Mammary epithelial cell (primary cell): ENCODE measurements at places on chromosomes 11 and 22.

DNA sequence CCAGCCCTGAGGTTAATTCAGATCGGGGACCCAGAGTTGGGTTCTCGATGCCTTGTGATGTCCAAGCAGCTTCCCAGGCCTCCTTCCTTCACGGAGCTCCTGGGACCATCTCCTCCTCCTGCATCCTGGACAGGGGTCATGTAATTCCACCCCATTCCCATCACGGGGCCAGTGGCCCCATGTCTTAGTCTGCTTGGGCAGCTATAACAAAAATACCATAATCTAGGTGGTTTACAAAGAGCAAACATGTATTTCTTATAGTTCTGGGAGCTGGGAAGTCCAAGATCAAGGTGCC is 41.7 kb upstream of the PRDM11 start:
- no peak for DNase-seq

GRCh38 chr11:40235841-40236240 is 1223.6 kb downstream of the LRRC4C start:
- no peak for DNase-seq

GRCh38 chr11:44542372-44542771 is 23.1 kb upstream of the CD82 start:
- no peak for DNase-seq

- DNase-seq = no peak
These were observed 385 bp upstream of the SCO2 start for GRCh38 chr22:50525858-50526107.

GRCh38 chr22:30332551-30332950 is 5.8 kb upstream of the TBC1D10A start:
- DNase-seq = no peak

GRCh38 chr11:44652901-44653644 is 73.7 kb upstream of the TSPAN18 start:
- DNase-seq = no peak

DNA sequence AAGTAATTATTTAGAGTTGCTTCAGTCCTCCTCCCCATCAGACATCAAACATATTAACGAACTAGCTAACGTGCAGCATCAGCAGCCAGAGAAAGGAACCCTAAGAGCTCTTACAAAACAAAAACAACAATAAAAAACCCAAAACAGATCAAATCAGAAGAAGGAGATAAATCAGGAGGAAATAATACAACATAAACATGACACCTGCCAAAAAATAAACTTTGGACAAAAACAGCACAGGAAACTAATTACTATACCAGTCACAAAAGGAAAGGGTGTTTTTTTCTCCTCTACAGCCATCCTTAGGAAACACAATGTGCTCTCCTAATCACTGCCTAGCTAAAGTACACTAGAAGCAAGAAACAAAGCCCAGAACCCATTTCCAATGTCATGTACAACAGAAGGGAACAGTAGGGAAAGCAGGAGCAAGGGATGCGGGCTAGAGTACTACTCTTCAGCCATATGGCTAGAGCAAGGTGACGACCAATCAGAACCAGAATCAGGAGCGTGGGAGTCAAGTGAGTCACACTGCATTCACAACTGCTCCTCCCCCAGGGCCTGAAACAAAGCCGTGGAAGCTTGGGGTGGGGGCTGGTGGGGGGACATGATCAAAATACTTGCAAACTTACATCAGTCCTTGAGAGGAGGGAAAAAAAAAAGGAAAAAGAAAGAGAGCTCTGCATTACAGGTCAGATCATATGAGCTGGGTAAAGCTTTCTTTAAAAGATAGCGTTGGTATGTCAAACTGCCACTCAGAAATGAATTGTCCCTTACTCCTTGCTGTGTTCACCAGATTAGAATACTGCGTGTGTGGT is 60.4 kb downstream of the LARGE2 start:
- DNase-seq = peak; percentile 62

- DNase-seq = no peak
These were observed 32.3 kb upstream of the TSPAN18 start for GRCh38 chr11:44694443-44694842.

DNA sequence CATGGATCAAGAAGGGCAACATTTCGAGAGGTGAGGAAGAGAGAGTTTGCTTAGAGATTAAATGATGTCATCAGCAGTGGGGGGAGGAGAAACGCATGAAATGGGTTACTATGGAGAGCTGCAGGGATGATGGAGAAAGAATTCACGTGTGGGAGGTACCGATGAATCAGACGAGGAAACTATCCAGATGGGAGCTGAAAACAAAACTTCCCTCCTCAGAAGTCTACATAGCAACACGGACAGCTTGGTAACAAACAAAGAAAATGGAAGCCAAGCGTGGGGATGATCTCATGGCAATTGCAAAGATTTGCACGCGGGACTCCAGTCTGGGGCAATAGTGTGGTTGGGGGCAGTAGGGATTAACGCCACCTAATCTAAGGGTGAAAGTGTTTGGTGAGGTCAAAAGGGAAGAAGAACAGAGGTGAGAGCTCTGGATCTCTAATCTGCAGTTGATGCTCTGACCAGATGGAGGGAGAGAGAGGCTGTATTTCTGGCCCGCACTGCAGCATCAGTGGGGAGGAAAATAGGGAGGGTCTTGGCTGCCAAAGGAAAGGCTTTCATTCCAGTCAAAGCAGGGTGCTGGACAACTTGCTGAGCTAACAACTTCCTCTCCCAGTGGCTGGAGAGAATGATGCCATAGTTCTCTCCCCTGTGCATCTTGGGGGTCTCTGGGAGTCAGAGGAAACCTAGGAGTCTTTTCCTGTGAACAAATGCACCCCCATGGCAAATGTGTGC is 43.4 kb upstream of the CSNK2A3 start:
- DNase-seq = peak; percentile 88

- peak; percentile 57 for DNase-seq
These were observed at the start of gene C11orf68 for GRCh38 chr11:65918211-65919140. Gene C11orf68 (minus strand): TSS chr11:65919062. CDS start chr11:65919031, 31 bp downstream.

DNA sequence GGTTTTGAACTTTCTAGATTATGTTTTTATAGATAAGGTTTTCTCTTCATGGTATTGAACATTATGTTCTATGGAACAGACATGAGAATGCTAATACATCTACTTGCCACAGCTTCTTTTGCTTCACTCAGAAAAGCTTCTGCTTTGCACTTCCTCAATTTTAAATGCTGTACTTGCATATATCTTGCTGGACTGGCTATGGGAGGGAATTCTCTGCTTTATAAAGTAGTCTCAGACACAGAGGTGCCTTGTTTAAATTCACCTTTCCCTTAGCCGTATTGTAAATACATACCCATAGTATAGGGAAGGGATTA is 173.9 kb downstream of the DDX10 start:
- DNase-seq = no peak

GRCh38 chr11:128532016-128532571 is 55.3 kb downstream of the ETS1 start:
- peak; percentile 43 for DNase-seq

DNA sequence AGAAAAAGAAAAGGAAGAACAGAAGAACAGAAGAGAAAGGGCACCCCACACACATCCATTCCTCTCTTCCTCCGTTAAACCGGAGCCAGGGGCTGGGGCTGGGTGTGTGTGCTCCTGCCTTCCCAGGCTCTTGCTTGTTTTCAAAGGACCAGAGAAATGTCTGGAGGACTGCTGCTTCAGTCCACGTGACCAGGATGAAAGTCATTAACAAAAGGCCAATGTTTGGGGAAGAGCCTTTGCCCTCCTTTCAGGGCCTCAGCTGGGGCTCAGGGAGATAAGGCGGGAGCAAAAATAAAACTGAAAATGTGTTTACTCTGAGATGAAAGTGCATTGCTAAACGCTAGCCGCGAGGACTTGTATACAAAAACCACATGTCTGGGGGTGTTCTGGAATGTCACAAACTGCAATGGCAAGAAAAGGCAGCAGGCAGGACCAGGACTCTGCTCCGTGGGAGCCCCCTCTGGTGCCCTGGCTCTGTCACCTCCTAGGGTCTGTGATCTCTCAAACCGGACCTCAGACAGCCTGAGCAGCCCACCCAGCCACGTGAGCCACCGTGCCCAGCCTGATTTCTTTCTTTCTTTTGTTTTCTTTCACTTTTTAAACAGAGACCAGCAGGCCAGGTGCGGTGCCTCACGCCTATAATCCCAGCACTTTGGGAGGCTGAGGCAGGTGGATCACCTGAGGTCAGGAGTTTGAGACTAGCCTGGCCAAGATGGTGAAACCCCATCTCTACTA is 31.6 kb upstream of the MYH9 start:
- no peak for DNase-seq

- peak; percentile 79 for DNase-seq
These were observed 76.0 kb upstream of the GRK3 start for GRCh38 chr22:25488244-25489020.

- DNase-seq = no peak
These were observed 144.2 kb upstream of the SPON1 start for GRCh38 chr11:13818325-13818724.

GRCh38 chr11:101786916-101787315 is 127.9 kb upstream of the CEP126 start:
- no peak for DNase-seq

DNA sequence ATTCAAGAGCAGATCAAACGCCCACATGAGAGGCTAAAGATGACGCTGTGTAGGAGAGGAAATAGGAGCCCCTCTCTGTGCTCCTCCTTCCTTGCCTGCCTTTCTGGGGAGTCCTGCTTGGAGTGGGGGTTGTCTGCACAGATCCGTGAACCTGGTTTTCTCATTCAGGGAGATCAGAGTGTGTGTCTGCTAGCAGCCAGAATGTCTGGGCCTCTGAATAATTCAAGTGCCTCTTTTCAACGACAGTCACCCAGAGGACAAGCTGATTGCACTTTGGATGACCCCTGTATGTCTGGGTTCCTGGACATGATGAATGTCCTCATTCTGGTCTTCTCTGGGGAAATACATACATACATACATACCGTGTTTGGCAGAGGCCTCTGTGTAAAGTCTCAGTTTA is 592.5 kb upstream of the B3GAT1 start:
- no peak for DNase-seq

DNA sequence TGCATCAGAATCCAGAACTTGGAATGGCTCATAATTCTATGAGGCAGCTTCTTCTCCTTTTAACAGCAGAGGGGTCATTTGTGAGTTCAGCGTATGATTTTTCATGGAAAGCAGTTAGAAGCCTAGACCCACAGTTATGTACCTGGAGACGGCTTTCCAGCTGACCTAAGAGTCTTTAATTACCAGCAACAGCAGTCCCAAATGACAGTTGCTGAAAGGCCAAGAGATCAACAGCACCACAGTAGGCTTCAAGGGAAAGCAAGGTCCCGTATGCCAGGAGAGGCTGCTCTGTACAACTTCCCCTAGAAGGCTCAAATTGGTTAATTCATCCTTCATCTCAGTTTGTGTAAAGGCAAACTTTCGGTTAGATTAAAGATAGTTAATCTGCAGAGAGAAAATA is 363.0 kb downstream of the SOX6 start:
- no peak for DNase-seq

DNA sequence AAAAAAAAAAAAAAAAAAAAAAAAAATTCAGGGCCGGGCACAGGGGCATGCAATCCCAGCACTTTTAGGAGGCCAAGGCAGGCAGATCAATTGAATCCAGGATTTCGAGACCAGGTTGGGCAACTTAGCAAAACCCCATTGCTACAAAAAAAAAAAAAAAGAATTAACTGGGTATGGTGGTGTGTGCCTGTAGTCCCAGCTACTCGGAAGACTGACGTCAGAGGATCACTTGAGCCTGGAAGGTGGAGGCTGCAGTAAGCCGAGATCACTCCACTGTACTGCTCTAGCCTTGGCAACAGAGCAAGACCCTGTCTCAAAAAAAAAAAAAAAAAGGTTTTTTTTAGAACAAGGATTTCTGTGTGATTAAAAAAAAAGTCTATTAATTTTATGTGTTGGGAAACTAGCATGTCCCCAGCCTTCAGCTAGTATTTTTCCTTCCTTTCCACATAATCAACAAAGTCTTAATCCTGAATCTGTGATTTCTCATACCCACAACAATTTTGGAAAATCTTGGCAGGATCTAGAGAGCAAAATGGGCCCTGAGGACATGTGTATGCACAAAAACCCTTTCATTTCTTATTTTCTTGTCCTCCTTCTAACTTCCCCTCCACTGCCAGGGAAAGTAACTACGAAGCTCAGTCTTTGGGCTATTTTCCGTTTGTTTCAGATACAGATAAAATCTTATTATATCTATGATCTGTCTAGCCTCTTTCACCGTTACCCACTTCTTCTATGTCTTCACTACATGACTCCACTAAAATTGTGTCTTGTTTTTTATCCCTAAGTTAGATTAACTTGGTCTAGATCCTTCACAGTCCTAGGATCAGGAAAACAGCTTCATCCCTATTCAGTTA is 5.7 kb upstream of the AMBRA1 start:
- DNase-seq = no peak

GRCh38 chr11:94855666-94856065 is 87.5 kb downstream of the AMOTL1 start:
- DNase-seq = no peak

- no peak for DNase-seq
These were observed 516.9 kb downstream of the TBC1D22A start for GRCh38 chr22:47279337-47279736.

DNA sequence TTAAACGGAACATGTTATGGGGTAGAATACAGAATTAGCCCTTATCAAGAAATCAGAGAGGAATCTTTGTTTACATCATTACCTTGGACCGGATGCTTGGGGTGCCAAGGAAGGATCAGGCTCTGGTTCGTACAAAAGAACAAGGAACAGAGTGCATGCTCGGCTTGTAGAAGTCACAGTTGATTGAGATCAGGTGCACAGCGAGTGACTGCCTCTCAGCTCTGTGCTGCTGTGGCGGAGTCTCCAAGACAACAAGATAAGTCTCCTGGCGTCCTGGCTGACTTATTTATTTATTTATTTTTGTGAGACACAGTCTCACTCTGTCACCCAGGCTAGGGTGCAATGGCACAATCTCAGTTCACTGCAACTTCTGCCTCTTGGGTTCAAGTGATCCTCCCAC is 31.8 kb downstream of the GLB1L2 start:
- no peak for DNase-seq

DNA sequence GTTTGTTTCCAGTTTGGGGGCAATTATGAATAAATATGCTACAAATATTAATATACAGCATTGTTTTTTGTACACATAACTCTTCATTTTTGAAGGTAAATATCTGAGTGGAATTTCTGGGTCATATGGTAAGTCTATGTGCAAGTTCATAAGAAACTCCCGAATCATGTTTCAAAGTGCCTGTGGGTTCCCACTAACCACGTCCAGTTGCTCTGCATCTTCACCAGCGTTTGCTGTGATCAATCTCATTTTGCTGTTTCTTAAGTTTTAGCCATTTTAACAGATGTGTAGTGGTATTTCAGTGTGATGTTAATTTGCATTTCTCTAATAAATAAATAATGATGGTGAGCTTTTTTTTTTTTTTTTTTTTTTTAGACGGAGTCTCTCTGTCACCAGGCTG is 14.2 kb upstream of the CSRP3 start:
- DNase-seq = no peak

GRCh38 chr11:72241291-72241781 is 2.6 kb downstream of the PHOX2A start:
- DNase-seq = no peak

GRCh38 chr22:45888221-45889092 is 88.5 kb downstream of the WNT7B start:
- no peak for DNase-seq

DNA sequence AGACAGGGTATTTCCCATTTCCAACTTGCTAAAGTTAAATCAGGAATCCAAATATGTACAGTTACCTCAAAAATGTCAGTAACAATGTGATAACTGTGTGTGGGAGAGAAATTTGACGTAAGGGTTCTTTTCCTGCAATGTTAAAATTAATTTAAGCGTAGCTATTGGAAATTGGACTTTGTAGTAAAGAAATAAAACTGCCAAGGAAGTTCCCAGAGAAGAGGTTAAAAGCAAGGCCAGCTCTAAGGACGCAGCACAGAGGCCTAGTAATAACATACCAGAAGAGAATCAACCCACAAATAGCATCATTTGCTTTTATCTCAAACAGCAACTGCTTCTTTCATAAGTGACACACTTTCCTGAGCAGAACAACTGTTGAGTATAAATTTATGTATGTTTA is 36.8 kb upstream of the GRIA4 start:
- no peak for DNase-seq
